ENCODE measurements at places on chromosomes 6 and 20.

DNA sequence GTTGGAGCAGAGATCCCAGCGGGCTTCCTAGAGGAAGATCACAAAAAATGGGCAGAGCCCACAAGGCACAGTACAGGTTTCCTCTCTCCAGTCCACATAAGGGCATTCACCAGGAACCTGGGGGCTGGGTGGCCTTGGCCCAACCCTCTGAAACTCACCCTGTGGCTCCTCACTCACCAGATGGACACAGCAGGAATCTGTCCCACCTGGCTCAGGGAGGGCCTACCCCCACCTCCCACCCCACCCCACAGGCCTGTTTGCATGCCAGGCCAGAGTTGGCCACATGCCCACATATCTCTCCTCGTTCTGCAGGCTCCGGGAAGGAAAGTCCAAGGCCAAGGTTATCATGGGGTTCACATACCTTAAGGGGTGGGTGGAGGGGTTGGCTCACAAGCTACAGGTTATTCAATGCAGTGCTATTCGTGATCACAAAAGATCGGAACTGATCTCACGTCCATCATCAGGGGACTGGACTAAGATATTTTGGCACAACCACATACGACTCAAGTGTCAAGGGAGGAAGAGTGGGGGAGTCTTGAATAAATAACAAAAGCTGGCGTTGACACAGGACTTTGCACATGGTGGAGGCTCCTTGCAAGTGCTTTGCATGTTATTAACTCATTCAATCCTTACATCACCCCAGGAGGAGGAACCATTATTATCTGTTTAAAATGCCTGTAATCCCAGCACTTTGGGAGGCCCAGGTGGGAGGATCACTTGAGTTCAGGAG lies 13.0 kb downstream of the RIPOR3 start:
- DNase-seq, result no peak

DNA sequence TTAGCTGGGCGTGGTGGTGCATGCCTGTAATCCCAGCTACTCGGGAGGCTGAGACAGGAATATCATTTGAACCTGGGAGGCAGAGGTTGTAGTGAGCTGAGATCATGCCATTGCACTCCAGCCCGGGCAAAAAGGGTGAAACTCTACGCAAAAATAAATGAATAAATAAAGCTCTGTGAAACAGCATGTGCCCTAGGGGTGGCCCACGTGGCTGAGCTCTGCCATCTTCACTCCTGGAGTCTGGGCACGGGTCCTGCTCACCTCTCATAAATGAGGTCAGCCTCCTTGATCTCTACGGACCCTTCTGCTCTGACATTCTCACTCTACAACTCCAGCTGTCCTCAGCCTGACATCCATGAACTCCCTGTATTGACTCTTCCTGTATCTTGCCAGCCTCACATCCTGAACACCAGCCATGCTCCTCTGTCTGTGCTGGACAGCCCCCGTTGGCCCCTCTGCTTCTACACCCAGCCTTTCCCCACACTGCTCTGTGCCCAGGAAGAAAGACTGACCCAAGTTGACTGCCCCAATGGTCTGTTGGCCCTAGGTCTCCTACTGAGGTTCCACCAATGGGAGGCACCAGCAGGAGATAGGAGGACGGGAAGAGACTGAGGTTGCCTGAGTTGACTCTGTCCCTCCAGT lies 21.9 kb downstream of the CPNE5 start:
- no peak for DNase-seq

- no peak for DNase-seq
Observed at GRCh38 chr6:56370561-56371211, 123.3 kb upstream of the COL21A1 start.

DNA sequence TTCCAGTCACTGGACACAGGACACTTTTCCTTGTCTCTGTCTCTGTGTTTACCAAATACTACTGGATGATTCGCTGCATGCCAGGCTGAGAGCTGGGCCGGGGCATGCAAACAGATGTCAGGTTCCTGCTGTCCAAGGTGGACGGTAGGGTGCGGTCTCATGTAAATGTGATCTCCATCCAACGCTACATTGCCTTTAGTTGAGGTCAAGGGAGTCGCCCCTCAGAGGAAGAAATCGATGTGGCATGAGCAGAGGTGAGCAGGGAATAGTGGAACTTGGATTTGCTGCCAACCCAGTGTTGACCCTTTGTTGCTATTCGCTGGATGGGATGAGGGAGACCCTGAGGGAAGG lies 9.8 kb upstream of the TOX2 start:
- no peak for DNase-seq

GRCh38 chr6:99530627-99531026 lies 15.4 kb upstream of the USP45 start:
- DNase-seq, result no peak

- DNase-seq, result peak; percentile 76
Observed at GRCh38 chr6:2665146-2666070, 85.3 kb downstream of the MYLK4 start.

- DNase-seq, result no peak
Observed at GRCh38 chr6:56363796-56364430, 116.5 kb upstream of the COL21A1 start.

GRCh38 chr20:59084041-59084850 lies 41.7 kb upstream of the PRELID3B start:
- DNase-seq, result no peak

GRCh38 chr6:13302751-13303667 lies 25.3 kb downstream of the TBC1D7 start:
- DNase-seq, result no peak

DNA sequence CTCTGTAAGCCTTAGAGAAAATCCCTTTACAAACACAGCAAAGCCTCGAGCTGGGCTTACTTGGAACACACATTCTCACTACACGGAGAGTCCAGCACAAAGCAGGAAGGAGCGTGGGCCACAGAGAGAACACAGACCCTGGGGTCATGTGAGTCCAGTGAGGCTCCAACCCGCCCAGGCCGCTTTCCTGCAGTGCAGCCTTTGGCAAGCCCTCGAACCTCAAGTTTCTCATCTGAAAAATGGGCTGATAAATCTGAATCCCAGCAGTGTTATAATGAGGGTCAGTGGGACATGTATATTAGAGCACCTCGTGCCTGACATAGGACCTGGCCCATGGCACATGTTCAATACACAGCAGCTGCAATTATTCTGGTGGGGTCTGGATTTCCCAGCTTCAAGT lies 305.5 kb upstream of the SULF2 start:
- no peak for DNase-seq

DNA sequence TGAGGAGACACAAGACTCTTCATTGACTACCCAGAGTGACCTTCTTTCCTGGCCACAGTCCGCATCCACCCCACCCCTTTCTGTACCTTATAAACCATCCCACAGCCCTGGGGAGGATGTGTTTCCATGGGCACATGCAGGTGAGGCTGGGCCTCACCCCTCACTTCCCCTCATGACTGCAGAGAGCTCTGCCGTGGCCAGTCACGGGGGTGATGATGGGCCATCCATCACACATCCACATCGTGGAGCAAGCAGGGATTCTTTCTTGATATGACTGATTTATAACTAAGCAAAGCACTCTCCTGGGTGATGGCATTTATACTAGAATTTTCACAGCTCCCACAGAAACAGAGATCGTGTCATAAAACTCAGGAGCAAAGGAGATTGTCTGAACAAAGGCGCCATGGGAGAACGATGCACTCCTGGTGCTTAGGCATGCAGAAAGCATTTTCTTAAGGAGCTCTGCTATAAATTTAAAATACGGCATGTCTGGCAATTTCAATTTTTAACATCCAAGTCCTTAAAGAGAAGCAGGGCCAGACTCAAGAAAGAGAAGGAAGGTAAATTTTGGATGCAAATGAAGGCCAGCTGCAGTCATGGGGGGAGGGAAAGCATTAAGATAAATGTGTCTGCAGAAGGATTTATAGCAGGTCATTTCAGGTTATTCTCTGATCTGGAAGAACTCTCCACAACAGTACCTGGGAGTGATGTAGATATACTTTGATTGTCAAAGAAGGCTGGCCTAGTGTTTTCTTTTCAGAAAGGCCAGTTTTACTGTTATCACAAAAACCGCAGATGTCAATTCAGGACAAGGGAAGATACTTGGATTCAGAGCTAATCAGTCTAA lies 777.0 kb downstream of the C6orf118 start:
- no peak for DNase-seq

DNA sequence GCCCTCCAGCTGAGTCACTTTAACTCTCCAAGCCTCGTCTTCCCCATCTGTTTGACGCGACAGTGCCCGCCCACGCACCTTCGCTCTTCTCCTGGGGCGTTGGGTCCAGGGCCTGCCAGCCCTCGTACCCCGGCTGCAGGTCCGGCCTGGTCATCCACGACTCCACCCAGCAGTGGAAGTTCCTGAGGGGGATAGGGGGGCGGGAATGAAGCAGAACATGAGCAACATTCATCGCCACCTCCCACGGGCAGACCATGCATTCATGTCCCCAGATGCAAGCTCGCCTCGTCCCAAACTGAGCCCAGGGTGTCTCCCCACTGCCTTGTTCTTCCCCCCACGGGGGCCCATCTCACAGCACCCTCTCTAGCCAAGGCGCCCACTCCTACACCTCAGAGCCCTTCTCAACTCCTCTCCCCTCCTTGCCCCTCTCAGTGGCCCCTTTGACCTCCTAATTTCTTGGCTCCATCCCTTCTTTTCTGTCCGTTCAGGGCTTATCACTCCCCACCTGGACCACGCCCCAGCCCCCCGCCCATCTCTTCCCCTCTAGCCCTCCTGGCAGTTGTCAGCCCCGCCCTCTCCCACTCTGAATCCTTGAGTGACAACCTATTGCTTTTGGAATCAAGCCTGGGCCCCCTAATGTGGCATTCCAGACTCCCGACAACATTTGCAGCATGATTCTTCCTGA lies 23.7 kb downstream of the TGM2 start:
- DNase-seq, result no peak

GRCh38 chr6:159097256-159097655 lies 52.5 kb upstream of the TAGAP start:
- no peak for DNase-seq

DNA sequence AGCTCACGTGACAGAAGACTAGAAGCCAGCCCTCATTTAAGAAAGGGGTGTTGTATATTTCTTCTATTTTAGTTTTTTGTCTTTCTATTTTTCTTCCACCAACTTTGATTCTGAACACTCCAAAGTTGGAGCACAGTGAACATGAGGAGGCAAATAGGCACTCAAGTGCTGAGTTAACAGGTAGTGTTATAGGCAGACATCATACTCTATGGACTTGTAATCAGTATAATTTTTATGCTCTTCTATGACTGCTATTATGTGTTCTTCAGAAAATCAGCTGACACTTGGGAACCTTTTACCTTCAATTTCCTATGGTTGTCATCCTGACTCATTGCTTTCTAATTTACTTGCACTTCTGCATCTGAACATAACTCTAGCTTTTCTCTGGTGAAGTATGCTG lies 396.3 kb upstream of the EYS start:
- no peak for DNase-seq

GRCh38 chr6:48714250-48714649 lies 603.3 kb upstream of the PTCHD4 start:
- DNase-seq, result no peak

- no peak for DNase-seq
Observed at GRCh38 chr6:63750400-63750799, 114.8 kb downstream of the PHF3 start.

DNA sequence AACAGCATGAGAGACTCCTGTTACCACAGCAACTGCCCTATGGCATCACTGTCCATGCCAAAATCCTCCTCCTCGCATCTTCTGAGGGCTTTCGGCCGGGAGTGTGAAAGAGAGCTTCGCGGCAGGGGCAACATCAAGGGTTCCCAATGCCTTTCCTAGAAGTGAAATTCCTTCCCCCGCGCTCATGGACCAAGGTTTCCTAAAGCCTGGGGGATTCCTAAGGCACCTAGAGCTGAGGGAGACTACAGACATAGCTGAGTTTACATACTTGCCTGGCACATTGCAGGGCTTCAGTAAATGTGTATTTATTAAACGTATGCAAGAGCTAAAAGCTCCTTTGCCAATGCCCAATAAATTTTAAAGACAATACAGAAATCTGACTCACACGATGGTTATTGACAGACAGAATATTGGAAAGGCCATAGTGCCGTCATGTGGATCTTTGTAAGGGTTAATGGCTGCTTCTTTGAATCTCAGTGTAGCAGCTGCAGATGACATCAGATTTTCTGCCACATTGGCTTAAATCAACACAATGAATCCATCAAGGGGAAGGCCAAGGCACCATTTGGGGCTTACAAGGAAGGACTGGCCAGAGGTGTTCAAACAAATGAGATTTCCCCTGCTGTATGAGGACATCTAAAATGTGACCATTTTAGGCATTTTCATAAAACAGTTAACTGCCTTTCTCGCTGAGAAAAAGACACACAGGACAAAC lies 281.2 kb upstream of the JARID2 start:
- no peak for DNase-seq

DNA sequence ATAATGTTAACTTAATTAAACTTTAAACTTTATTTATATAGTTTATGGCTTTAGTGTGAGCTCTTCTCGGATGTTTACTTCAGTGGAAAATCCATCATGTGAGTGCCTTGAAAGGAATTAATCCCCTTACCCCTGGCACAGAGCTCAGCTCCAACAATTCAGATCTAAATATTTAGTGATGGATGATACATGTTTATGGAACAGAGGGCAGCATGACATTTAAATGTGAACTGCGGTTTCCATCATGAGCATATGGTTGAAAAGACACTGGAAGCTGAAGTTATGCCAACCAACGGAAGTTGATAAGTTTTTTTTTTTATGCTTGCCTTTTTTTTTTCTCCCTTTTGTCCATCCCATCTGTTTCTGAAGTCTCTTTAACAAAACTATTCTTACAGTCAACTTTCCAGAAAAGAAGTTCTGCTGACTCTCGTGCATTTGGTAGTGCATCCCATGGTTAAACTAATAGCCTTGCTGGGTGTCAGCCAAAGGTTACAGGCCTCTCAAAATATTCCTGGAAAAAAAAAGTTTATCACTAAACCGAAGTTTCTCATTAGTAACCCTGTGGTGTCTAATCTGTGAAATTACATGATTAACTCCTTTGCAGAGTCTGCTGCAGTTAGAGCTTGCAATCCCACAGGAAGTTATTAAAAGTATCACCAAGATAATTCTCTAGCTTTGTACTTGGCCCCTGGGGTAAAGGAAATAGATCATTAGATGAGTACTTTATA lies 243.9 kb upstream of the TCF21 start:
- peak; percentile 51 for DNase-seq

DNA sequence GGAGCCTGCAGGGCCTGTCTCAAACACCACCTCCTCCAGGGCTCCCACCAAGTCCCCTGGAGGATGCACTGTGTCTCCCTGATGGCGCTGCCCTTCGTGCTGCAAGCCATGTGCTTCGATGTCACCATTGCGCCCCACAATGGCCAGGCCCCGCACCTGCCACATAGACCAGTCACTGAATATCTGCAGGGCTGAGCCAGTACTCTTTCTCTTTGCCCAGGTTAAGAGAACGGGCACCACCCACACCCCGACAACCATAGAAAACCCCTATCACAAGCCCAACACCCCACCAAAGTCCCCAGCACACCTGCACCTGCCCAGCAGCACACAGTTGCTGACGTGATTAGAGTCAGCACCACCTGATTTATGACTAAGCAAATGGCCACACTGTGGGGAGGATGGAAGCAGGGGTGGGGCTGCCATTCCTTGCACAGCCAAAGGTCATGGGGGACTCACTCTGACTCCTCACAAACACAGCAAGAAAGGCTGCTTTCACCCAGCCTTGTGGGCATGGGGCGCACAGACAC lies 104.3 kb downstream of the SLC23A2 start:
- no peak for DNase-seq
